ENCODE measurements at places on chromosomes 4 and X. TPM values are rescaled to one million over a fixed set of nuclear protein-coding genes. Genes with fewer than 3 reads are reported as not detected.

- H3K36me3 ChIP-seq, result no peaks in the 10 kb centered on the region
- peaks cover 33% of the 10 kb centered on the region for H3K4me1 ChIP-seq
Observed at GRCh38 chr4:55399581-55399980, 3.8 kb downstream of the TMEM165 start.

DNA sequence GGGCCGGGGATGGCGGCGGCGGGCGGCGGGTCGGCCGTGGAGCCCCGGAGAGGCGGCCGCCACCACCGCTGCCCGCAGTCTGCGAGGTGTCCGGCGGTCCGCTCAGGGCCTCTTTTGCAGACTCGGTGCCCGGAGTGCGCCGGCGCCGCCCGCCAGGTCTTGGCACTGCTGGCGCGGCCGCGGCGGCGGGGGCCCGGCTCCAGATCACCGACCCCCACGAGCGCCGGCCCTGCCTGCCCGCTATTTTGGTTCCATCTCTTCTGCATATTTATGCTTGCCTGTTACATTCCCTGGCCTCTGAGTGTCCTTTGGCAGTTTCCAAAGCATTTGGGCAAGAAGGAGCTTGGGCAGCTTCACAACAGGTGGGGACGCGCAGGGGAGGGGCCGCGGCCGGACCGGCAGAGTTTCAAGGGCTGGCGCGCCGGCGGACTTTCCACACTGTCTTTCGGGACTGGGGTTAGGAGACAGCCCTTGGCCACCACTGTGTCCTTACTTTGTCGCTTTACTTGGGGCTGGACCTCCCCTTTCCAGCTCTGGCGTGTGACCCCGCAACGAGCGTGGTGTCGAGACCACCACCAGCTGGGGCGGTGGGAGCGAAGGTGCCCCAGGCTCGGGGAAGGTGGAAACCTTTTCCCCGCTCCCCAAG is 668 bp upstream of the TAPT1 start:
- H3K4me3 ChIP-seq, result peak overlapping the region; percentile 96
- no peaks in the 10 kb centered on the region for H3K27me3 ChIP-seq
- H3K4me1 ChIP-seq, result peaks cover 42% of the 10 kb centered on the region

DNA sequence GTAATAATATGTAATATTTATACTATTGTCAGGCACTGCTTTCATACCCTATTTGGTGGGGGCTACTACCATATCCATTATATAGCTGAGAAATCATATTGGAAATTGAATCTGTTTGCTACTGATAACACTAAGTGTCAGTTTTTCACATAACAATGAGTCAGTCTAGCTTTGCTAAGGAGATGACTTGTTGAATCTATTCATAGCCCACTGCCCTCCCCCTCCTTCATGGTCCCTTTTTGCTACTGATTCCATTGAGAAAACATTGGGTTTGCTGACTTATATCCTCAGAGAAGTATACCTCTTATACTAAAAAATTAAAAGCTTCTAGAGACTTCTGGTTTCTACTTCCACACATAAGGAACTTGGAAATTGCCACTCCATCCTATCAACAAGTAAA is 1898.4 kb downstream of the STIM2 start:
- no peaks in the 10 kb centered on the region for H3K36me3 ChIP-seq
- DNase-seq, result no peak
- H3K27ac ChIP-seq, result no peak overlapping the region
- H3K4me1 ChIP-seq, result no peaks in the 10 kb centered on the region

DNA sequence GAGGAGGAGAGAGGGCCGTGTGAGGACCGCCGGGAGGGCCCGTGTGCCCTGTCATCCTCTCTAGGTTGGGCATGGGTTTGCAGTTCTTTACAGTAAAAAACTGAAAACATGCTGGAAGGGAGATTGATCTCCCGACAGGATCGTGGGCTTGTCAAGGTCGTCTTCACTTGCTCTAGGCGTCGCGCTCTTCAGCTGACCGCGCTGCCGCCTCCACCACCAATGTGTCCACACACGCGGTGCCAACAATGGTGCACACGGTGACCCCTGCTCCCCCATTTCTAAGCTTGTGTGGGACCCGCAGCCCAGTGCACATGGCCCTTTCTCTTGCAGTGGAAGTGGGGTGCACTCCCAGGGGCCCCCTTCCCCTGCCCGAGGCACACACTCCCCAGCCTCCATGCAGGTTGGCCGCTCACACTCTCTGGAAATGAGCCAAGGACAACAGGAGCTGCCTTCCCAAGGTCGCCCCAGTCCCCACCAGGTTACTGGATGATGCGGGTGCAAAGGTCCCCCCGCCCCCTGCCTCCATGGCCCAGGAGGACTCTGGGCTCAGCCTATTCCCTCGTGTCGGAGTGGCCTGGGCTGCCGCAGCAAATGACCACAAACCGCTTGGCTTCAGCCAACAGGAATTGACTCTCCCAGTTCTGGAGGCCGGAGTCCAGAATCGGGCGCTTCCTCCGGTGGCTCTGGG is 1.7 kb upstream of the ZFP92 start:
- H3K4me1 ChIP-seq, result peaks cover 7% of the 10 kb centered on the region

DNA sequence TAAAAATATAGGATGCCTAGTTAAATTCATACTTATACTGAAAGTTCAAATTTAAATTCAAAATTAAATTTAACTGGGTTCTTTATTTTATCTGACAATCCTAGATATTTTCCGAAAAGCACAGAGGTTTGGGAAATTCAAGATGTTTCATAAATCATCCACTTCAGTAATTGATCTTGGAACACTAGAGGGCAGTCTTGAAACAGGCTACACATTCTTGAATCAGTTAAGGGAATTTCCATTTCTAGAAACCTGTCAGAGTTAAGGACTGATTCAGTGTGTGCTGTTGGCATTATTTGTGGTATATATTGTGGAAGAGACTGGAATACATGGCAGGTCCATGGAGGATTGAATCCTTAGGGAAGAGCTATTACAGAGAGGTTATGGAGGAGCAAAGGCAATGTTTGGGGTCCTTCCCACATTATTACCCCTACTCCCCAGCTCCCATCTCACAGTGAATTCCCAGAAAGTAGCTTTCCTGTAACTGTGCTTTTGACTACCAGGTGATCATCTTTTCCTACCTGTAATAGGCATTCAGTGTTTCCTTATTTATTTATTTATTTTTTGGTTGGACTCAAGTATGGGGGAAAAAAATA is 92.9 kb downstream of the EGF start:
- no peak overlapping the region for H3K4me3 ChIP-seq
- DNase-seq, result no peak

The CXCR3 gene
- not detected for total RNA-seq

Data from transverse colon (tissue), 4 donors.